ENCODE measurements at places on chromosomes 2 and 18.
A peak's percentile ranks its signal among the peaks of the same experiment; 100 is the strongest.

- no peak for DNase-seq
Observed at GRCh38 chr18:47747260-47747795, 183.1 kb downstream of the SMAD2 start.

GRCh38 chr2:162061021-162061420 lies 13.0 kb downstream of the DPP4 start:
- DNase-seq, result no peak

- DNase-seq, result no peak
Observed at GRCh38 chr2:29106980-29107388, 8.2 kb upstream of the CLIP4 start.

GRCh38 chr2:238279324-238279682 lies 9.1 kb downstream of the PER2 start:
- no peak for DNase-seq

DNA sequence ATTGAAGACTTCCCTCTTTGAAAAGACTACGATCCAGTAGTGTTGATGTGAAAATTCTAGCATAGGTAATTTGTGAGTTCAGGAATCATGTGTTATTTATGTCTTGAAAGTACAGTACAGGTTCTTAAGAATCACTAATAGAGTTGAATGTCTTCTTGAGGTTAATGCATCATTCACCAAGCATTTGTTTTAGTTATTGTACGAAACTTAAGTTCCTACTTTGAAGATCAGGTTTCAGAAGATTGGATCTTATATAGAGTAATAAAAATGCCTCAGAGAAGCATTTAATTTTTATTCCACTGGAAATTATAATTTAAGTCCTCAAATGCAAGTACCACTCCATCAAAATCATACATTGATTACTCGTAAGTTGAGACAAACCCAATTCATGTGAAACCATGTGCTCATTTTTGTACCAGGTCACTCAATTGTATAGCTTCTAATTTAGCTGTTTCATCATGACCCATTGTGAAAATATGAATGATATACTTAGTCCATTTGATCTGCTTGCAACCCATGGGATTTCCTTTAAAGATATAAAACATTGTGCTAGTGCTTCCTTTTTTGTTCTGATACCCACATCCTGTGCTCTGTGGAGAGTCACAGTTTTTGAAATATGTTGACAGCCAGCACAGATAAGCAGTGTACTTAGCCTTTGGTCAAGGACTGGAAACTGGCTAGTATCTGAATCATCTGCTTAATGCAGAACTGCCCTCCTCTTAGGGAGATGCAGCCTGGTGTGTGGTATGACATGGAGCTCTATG lies 22.5 kb upstream of the RAB27B start:
- DNase-seq, result no peak

DNA sequence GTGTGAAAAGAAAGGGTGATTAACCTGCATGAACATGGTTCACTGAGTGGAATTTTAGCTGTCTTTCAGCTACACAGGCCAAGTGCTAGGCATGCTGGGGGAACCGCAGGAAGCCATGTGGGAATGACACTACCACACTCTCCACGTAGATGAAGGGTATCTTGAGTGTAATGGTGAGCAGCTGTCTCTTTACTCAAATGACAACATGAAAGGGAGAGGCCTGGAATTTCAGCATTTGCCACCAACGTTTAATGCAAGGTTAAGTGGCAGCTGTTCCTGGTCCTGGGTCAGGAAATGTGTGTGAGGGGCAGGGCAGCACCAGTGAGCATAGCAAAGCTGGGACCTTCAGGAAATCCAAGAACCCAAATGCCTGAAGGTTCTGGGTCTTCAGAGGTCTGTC lies 588.4 kb downstream of the SLC4A3 start:
- DNase-seq, result no peak

DNA sequence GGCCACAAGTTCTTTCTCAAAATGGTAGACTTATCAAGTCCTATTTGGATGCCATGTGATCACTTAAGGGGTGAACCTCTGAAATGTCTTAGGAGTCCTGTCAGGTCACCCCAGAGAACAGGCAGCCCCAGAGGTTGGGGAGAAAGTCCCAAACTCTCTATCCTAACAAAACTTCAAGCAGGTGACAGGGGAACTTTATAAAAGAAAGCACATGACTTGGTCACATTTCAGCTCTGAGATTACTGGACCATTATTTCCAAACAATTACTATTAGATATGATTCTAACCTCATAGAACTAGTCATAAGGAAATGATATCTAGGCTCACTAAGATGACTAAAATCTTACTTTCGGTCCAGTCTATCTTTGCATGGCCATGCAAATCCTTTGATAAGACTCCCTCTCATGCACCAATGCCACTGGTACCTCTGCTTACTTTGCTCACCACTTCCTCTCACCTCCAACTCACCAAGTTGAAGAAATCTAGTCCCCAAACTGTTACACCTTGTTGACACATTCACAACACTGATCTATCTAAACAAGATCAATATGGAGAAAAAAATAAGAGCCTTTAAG lies 107.0 kb downstream of the GALNT14 start:
- no peak for DNase-seq

GRCh38 chr2:65018141-65018582 lies 29.0 kb downstream of the SLC1A4 start:
- no peak for DNase-seq

- no peak for DNase-seq
Observed at GRCh38 chr2:160889439-160890170, 270.6 kb upstream of the TANK start.

DNA sequence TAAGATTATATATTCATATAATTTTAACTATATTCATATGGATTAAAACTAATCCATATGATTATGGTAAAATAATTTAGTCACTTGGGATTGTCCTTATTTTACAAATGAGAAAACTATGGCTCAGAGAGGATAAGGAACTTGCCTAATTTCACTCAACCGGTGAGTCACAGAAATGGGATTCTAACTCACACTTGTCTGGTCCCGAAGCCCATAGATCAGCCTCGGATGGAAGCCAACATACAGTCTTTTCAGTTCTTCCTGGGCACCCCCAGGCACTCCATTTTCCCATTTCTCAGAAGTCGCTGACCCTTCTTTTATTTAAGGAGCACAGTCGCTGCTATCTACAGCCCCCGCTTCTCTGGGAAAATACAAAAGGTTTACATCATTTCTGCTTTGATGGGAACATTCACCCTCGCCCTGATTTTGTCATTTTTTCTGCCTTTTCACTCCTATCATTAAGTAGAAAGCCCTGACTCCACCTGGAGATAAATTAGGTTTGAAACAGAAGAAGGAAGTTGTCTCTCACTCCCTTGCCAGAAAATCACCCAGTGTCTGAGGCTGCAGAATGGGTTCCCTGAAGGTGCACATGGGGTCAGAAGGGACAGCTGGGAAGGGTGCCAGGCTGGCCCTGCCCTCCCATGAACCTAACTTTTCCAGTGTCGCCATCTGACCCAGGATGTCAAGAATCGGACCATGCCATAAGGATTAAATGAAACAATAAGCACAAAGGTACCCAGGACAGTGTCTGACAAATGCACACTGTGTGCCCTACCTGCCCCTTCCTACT lies 36.6 kb downstream of the CYP1B1 start:
- no peak for DNase-seq

DNA sequence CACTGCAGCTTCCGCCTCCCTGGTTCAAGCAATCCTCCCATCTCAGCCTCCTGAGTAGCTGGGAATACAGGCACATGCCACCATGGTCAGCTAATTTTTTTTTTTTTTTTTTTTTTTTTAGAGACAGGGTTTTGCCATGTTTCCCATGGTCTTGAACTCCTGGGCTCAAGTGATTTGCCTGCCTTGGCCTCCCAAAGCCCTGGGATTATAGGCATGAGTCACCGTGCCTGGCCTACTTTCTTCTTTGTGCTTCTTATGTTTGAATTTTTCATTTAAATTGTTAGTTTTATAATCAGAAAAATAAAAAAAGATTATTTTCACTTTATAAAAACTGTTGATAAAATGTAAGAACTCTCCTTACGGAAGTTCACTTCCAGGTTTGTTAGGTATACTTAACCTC lies 101.5 kb upstream of the LPIN2 start:
- DNase-seq, result no peak

- peak; percentile 71 for DNase-seq
Observed at GRCh38 chr2:61017003-61017555, 441 bp upstream of the PEX13 start.

DNA sequence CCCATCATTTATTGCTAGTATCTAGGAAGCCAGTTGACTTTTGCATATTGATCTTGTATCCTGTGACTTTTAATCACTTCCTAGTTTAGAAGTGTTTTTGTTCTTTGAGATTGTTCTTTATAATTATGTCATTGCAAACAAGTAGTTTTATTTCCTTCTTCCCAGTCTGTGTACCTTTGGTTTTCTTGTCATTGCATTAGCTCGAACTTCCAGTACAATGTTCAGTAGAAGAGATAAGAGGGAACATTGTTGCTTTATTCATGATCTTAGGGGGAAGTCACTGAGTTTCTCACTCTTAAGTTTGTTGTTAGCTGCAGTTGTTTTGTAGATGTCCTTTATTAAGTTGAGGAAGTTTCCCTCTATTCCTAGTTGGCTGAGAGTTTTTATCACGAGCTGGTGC lies 61.0 kb downstream of the TRAPPC12 start:
- no peak for DNase-seq

DNA sequence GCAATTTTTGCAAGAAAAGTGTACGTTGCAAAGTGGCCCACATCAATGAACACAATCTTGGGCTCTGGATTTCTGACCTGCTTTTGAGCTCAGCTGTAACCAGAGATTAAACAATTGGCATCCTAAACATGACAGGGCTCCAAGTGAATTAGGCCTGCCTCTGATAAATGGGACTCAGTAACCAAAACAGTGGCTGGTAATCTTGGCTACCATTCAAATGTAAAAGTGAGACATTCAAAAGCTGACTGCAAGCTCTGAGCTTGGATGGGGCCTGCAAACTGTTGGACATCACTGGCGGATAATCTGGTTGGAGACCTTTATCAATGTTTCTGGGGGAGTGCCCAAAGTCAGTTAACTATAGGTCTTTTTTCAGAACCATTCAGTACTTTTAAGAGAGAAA lies 160.7 kb downstream of the RAB3GAP1 start:
- no peak for DNase-seq

DNA sequence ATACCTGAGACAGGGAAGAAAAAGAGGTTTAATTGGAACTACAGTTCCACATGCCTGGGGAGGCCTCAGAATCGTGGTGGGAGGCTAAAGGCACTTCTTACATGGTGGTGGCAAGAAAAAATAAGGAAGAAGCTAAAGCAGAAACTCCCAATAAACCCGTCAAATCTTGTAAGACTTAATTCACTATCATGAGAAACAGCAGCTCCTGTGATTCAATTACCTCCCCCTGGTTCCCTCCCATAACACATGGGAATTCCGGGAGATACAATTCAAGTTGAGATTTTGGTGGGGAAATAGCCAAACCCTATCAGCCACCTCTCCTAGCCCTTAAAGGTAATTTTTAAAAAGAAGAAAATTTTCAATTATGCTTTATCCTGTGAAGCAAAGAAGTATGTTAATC lies 728.8 kb downstream of the RNF144A start:
- no peak for DNase-seq

- DNase-seq, result no peak
Observed at GRCh38 chr2:134181219-134181618, 72.7 kb upstream of the MGAT5 start.

- DNase-seq, result no peak
Observed at GRCh38 chr2:24231461-24231881, 56.6 kb downstream of the FAM228A start.

GRCh38 chr18:1680108-1680507 lies 775.4 kb downstream of the ADCYAP1 start:
- no peak for DNase-seq

DNA sequence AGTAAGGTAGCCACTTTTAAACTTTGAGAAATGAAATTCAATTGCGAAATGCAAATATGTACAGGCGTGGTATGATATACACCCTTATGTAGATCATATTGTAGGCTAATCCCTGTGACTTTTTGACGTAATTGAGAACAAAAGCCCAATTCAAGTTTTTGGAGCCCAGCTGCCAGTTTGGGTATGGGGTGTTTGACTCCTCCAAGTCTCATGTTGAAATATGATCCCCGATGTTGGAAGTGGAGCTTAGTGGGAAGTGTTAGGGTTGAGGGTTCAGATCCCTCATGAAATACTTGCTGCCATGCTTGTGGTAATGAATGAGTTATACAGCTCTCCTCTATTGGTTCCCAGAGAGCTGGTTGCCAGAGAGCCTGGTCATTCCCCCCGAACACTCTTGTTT lies 1666.8 kb downstream of the SUCLG1 start:
- no peak for DNase-seq

GRCh38 chr2:97068074-97068473 lies 26.6 kb downstream of the FAHD2B start:
- no peak for DNase-seq

GRCh38 chr2:103161456-103162289 lies 399.8 kb downstream of the TMEM182 start:
- DNase-seq, result no peak

GRCh38 chr2:109324861-109325260 lies 195.9 kb downstream of the SH3RF3 start:
- DNase-seq, result no peak

DNA sequence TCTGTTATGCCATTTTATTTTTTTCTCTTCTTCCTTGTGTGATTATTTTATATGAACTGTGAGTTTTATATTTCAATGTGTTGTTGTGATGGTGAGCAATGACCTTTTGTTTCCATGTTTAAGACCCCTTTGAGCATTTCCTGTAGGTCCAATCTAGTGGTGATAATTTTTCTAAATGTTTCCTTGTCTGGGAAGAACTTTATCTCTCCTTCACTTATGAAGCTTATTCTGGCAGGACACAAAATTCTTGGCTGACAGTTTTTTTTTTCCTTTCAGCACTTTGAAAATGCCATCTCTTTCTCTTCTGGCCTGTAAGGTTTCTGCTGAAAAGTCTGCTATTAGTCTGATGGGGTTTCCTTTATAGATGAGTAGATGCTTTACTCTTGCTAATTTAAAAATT lies 53.2 kb downstream of the G6PC2 start:
- DNase-seq, result no peak

- DNase-seq, result no peak
Observed at GRCh38 chr2:107013884-107014283, 127.9 kb upstream of the ST6GAL2 start.

GRCh38 chr18:49168281-49168985 lies 217.7 kb upstream of the SMAD7 start:
- DNase-seq, result no peak

GRCh38 chr2:201631041-201631440 lies 12.3 kb downstream of the TMEM237 start:
- DNase-seq, result no peak

DNA sequence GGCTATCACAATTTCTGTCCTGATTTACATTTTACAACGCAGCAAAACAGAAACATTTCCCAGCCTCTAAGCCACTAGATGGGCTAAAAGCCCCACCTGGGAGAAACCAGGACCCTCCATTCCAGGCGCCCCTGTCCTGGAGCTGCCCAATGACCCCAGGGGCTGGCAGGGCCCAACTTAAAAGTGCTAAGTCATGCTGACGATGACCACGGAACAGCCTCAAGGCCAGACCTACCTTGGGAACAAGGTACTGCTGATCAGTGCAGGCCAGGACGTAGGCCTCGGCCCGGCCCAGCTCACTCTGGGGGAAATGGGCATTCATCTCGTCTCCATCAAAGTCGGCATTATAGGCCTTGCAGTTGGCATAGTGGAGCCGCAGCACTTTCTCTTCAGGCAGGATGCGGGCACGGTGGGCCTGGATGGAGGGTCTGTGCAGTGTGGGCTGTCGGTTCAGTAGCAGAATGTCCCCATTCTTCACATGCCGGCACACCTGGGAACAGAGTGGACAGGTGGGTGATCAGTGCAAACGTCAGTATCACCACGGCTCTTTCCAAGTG lies 35.8 kb downstream of the POLR1A start:
- no peak for DNase-seq

- peak; percentile 13 for DNase-seq
Observed at GRCh38 chr2:235050980-235051351, 99.1 kb downstream of the SH3BP4 start.

GRCh38 chr2:29528891-29529520 lies 392.4 kb downstream of the ALK start:
- DNase-seq, result no peak
